Body of pancreas (tissue), 4 donors: ENCODE measurements at places on chromosomes 3 and 15. TPM values are rescaled to one million over a fixed set of nuclear protein-coding genes. Genes with fewer than 3 reads are reported as not detected.

DNA sequence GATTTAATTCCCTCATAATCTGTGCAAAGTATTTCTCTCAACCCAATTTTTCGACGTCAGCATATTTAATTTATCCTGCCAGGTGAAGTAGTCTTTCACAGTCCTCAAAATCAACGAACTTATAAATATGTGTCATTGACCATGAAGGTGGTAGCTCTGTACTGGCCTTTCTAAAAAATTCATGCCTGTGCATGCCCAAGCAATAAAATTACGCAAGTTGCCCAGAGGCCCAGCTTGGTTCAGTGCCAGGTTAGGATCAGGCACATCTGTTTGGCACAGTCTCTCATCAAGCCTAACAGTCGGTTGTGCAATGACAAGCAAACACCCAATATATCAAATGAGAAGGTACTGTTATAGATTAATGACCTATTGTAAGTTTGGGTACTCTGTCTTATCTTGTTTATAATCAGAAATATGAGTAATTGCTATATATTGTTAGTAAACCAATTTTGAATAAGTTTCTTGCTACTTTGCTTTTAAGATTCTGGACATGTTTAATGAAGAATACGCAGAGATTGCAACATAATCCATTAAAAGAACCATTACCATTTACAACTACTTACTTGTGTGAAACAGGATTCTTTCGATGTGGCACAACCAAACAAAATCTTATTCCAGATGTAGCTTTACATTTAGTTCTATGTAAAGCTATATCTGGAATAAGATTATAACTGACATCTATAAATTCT, 159.0 kb upstream of the IL12A start:
- no peak overlapping the region for H3K4me3 ChIP-seq
- H3K4me1 ChIP-seq = peaks cover 14% of the 10 kb centered on the region
- DNase-seq = peak; percentile 55
- no peak overlapping the region for H3K27ac ChIP-seq
- H3K36me3 ChIP-seq = no peaks in the 10 kb centered on the region
- H3K27me3 ChIP-seq = no peaks in the 10 kb centered on the region

- H3K4me3 ChIP-seq = no peak overlapping the region
- DNase-seq = no peak
- no peaks in the 10 kb centered on the region for H3K27me3 ChIP-seq
Measured at GRCh38 chr3:150344079-150344759, 63.9 kb upstream of the TSC22D2 start.

DNA sequence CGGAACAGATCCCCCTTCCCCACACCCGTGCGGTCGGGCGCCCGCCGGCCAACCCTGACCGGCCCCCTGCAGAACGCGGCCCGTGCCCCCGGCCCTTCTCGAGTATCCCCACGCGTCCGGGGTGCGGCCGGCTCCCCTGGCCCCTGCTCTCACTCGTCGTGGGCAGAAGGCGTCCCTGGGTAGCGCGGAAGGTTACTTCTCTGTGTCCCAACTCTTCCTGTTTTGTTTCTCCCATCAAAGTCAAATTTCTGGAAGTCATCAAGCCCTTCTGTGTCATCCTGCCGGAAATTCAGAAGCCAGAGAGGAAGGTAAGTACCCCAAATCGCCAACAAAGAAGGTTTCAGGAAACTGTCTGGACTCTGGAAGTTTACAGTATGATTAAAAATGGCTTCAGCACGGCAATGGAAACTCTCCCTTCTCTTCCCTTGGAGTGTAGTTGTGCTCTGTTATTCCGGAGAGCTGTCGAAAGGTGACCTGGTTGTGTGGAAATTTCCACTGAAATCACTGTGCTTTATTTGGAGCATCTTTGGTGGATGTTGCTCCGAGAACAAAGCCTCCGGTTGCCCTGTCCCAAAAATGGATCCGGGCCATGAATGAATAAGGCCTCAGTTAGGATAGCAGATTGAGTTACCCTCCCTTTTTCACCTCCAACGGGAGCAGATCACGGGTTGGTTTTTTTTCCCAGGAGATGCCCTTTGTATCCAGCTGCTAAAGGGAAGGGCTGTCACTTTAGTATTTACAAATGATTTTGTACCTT, 536 bp downstream of the SEC61A1 start:
- peak overlapping the region; percentile 96 for H3K27ac ChIP-seq
- H3K36me3 ChIP-seq = no peaks in the 10 kb centered on the region
- DNase-seq = no peak
- H3K27me3 ChIP-seq = no peaks in the 10 kb centered on the region
- peaks cover 47% of the 10 kb centered on the region for H3K4me1 ChIP-seq

DNA sequence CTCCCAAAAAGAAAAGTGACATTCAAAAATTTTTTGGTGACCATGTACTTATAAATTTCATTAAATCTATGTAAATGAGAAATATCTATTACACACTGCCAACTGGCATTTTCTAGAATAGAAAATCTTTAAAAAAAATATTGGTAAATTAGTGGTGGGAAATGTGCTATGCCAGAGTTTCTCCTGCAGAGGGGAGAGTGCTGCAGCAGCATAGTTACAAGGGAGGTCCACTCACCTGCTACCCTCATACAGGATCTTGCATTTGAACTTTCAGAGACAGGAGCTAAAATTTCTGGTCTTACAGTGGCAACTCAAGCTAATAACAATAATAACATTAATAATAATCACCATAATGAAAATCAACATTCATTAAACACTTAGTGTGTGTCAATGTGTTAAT, 459.6 kb downstream of the NSUN3 start:
- no peak for DNase-seq
- no peak overlapping the region for H3K27ac ChIP-seq
- peaks cover 19% of the 10 kb centered on the region for H3K4me1 ChIP-seq
- H3K4me3 ChIP-seq = no peak overlapping the region
- no peaks in the 10 kb centered on the region for H3K27me3 ChIP-seq

- H3K4me1 ChIP-seq = peaks cover 8% of the 10 kb centered on the region
- DNase-seq = peak; percentile 33
- no peaks in the 10 kb centered on the region for H3K27me3 ChIP-seq
- H3K27ac ChIP-seq = no peak overlapping the region
- no peak overlapping the region for H3K4me3 ChIP-seq
- no peaks in the 10 kb centered on the region for H3K36me3 ChIP-seq
Measured at GRCh38 chr3:9192248-9193025, 57.0 kb downstream of the SRGAP3 start.

DNA sequence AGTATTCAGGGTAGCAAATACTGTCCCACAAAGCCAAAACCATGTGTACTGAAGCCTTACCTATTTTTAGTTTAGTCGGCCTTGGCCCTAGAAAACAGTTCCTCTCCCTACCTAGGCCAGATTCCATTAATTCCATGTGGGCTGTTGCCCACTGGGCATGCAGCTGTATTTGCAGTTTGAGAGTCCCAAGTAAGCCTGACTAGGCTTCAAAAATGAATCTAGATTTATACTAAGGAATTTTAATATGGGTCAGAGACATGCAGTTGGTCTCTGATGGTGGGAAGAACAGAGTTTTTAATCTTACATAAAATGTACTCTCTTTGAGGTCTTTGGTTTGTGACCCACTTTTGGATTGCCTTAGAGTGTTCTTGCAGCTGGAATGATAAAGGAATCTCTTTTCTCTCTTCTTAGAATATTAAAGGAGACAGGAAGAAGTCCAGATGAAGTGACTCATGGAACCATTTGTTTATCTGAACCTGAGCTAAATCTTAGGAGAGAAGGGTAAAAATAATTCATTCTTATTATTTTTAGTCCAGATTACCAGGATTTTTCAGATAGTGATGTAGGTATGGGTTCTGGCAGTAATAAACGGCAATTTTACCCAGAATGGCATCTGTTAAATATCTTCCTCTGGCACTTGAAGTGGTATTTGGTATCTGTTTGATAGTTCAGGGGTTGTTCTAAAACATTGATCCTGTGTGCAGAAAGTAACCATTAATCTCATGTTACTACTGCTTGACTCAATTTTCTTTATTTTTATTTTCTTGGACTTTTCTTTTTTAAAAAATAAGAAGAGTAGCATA, 33.8 kb downstream of the GLCE start:
- no peak overlapping the region for H3K4me3 ChIP-seq
- DNase-seq = no peak
- H3K36me3 ChIP-seq = no peaks in the 10 kb centered on the region
- no peaks in the 10 kb centered on the region for H3K27me3 ChIP-seq
- no peak overlapping the region for H3K27ac ChIP-seq

DNA sequence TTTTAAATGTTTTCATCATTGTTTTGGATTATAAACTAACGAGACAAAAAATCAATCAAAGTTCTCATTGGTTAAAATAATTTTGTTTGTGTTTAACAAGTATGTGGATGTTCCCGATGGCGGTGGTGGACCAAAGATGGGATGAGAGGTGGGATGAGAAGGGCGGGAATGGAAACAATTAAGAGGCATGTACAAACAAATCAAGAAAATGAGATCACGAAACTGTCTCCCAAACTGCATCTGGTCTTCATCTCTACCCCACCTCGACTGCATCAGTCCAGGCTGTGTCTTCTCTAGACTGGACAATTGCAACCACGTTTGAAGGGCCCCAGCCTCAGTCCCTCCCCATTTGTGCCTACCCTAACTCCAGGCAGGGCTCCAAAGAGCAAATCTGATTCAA, 56.1 kb downstream of the SLC12A8 start:
- no peaks in the 10 kb centered on the region for H3K27me3 ChIP-seq
- H3K4me1 ChIP-seq = peaks cover 5% of the 10 kb centered on the region
- no peaks in the 10 kb centered on the region for H3K36me3 ChIP-seq
- H3K4me3 ChIP-seq = no peak overlapping the region

- no peaks in the 10 kb centered on the region for H3K27me3 ChIP-seq
- H3K27ac ChIP-seq = no peak overlapping the region
- H3K4me3 ChIP-seq = no peak overlapping the region
- H3K4me1 ChIP-seq = no peaks in the 10 kb centered on the region
Measured at GRCh38 chr3:122533480-122533879, 18.7 kb upstream of the KPNA1 start.

- no peaks in the 10 kb centered on the region for H3K4me1 ChIP-seq
- H3K36me3 ChIP-seq = no peaks in the 10 kb centered on the region
- no peak overlapping the region for H3K27ac ChIP-seq
- no peak for DNase-seq
Measured at GRCh38 chr3:32626631-32627030, 56.0 kb upstream of the DYNC1LI1 start.

DNA sequence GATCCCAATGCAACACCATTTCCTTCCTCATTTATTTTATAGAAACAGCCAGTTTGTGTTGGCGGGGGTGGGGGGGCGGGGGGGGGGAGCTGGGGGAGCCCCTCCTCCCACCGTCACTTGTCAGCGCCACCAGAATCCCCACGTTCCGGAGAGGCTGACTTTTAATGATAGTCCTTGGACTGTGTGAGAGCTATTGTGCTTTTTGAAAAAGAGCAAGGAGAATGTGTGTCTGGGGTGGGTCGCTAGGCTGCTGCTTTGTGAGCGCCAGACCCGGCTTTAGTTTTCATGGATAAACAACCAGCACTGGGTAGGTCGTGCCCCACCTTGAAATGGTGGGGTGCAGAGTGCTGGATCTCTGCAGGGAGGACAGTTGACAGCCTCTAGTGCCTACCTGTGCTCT, 135.0 kb upstream of the ONECUT1 start:
- H3K4me1 ChIP-seq = peaks cover 10% of the 10 kb centered on the region
- no peak for DNase-seq
- no peaks in the 10 kb centered on the region for H3K27me3 ChIP-seq
- no peak overlapping the region for H3K4me3 ChIP-seq
- no peaks in the 10 kb centered on the region for H3K36me3 ChIP-seq

- H3K27me3 ChIP-seq = no peaks in the 10 kb centered on the region
- peaks cover 36% of the 10 kb centered on the region for H3K4me1 ChIP-seq
- DNase-seq = no peak
- H3K27ac ChIP-seq = no peak overlapping the region
- no peak overlapping the region for H3K4me3 ChIP-seq
- no peaks in the 10 kb centered on the region for H3K36me3 ChIP-seq
Measured at GRCh38 chr3:193732827-193733226, 139.8 kb downstream of the OPA1 start.

DNA sequence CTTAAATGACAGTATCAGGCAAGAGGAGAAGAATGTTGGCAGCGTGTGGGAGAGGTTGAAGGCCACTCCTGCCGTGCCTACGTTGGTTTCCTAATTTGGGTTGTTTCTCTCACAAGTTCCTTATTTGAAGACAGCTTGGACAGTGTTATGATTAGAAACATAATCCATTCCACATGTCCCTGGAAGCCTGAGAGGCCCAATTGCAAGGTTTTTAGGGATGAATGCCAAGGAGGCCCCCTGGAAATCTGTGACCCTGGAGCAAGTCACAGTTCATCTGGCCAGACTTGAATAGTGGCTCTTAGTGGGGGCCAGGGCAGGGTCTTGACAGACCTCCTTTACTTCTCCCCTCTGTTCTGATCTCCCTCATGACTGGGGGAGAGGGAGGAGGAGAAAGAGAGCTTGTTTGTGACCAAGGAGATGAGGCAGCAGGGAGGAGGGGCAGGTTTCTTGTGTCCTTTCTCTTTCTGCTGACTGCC, 584.4 kb upstream of the TBL1XR1 start:
- no peaks in the 10 kb centered on the region for H3K27me3 ChIP-seq
- peak overlapping the region; percentile 23 for H3K27ac ChIP-seq
- no peak for DNase-seq
- H3K4me3 ChIP-seq = no peak overlapping the region
- no peaks in the 10 kb centered on the region for H3K4me1 ChIP-seq

DNA sequence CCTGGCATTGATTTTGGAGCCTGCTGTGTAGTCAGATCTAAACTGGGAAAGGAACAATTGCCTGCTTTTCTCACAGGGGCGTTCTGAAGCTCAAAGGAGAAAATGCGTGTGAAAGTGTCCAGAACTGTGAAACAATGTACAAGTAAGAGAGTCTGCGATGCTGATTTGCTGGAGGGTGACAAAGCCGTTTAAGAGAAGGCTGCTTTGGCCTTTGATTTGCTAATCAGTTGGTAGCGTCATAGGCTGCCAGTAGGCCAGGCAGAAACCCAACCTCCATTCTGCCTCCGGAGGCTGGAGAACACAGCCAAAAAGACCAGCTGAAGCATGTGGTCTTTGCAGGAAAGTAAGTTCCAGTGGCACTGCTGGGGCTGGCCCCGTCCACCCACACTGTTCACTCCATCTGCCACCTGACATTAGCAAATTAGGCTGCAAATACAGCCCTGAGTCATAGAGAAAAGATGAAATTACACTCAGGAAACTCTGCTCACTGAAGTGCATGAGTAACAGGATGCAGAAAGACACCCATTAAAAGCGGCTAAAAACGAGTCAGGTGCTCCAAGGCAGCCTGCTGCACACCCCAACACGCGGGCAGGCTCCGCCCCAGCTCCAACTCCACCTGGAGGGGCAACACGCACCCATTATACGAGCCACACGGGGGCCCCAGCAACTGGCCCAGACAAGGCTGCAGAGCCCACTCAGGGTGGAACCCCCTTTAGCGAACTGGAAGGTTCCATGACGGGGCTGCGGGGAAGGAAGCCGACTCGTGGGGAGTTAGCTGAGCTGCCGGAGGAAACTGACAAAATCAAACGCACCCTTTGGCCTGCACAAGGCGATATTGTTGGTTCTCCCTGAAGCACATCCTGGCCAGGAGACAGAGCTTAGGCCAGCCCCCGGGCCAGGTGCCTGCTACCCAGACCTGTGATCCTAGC, 31.6 kb downstream of the ZDHHC19 start:
- H3K4me3 ChIP-seq = no peak overlapping the region
- DNase-seq = no peak
- no peaks in the 10 kb centered on the region for H3K27me3 ChIP-seq
- H3K36me3 ChIP-seq = no peaks in the 10 kb centered on the region
- peaks cover 10% of the 10 kb centered on the region for H3K4me1 ChIP-seq

Gene PLOD2
- total RNA-seq = 16.8 TPM

Gene MORC1
- total RNA-seq = not detected

Gene SACM1L
- total RNA-seq = 49.5 TPM

Gene ARHGAP31
- 7.9 TPM for total RNA-seq

Gene NR1I2
- total RNA-seq = not detected

Gene LRCH3
- 26.7 TPM for total RNA-seq

Gene STAC
- not detected for total RNA-seq
